ENCODE measurements at places on chromosomes 3 and 15.

- no peak for DNase-seq
Measured at GRCh38 chr3:22582266-22582665, 620.9 kb upstream of the UBE2E2 start.

DNA sequence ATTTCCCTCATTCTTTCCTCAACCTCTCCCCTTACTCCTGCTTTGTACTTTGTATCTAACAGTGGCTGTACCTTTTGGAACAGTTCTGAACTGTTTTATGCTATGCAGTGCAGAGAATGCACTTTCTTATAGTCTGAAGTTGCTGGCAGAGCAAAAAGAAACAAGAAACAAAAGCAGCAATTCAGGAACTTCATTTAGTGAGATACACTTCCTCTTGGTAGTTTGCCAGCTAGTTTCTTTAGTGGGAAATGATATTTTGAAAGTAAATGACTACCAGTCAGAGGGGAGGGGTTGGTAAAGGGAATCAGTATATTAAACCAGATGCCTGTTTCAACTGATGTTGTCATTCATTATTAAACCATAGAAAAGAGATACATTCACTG, 55.0 kb upstream of the CHD2 start:
- DNase-seq, result peak; percentile 57

DNA sequence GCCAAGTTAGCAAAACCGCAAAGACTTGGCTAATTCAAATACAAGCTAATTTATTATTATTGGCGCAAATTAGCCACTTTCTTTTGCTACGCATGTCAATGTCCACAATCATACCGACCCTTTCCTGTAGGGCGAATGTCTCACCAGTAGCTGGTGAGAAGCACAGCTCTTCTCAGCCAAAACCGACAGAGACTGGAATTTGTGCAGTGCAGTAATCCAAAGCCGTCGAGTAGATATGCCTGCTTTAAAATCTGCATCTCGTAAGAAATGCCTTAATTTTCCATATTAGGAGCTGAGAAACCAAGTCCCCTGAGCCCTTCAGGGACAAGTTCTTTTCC, 614 bp upstream of the MINDY2 start:
- no peak for DNase-seq

DNA sequence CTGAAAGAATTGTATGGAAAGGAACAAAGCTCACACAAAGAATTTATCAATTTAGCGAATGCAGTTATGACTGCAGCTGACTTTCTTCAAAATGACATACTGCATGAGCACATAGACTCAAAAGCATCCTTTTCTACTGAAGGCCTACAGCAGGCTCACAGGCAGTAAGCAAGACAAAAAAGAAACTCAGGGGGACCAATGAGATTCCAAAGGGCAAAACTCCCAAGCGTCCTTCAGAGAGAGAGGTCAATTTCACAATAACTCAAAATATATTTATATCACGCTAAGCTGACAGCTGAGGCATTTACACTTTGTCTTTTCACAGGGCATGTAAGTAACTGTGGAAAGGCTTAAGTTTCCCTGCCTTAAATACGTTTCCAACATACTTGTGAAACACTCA, 427.9 kb upstream of the RASGRP1 start:
- no peak for DNase-seq

- no peak for DNase-seq
Measured at GRCh38 chr3:71490692-71491091, 92.8 kb downstream of the FOXP1 start.

- DNase-seq, result peak; percentile 45
Measured at GRCh38 chr3:187798531-187799530, 53.6 kb upstream of the BCL6 start.

DNA sequence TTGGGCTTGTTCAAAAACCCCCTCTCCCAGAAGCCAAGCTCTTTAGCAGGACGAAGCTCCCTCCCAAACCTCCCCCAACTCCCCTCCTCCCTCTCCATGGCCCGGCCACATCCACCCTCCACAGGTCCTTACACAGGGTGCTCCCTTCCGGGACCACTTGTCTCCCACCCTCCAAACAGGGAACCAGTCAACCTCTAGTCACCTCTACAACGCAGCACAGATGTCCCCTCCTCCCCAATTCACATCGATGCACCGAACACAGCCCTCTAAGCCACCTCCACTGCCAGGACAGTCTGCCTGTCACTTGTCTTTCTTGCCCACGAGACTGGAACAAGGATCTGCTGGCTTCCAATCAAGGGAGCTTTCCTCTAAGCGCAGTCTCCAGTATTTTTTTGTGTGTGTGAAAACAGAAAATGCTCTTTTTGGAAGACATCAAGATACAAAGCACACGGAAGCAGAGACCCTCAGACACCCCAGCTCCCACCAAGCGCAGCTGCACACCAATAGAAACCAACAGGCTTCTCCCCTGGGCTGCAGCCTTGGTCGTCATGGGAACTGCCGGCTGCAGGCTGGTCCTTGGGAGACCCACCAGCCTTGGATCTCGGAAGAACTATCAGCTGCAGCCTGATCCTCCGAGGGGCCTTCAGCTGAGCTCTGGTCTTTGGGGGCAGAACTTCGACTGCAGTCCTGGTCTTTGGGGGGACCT, 26.5 kb downstream of the IQSEC1 start:
- no peak for DNase-seq

DNA sequence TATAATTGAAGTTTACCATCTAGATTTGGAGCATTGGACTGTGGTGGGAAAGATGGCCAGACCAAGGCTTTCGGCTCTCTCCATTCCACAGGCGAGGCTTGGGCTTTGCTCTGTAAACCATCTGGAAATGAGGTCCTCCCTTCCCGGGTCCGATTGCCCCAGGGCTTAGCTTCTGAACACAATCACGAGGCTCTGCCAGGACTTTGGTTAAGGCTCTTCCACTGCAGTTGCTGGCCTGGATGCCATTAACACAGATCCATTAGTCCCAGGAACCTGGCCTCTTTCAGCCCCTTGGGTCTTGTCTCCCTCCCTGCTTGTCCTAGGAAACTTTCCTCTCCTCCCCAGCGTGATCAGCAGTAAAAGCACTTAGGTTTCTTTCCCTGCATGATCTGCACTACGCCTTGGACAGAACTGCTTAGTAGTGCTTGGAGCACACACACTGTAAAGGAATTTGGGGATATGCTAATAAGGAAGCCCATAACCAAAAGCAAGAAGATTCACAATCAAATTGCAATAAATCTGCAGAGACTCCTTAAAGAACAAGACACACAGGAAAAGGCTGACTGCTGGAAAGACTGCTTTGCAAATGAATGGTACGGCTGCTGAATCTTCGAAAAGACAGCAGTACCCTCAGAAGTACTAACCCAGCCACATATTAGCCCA, 154.3 kb downstream of the ECT2 start:
- no peak for DNase-seq

GRCh38 chr3:36403661-36404060, 23.4 kb downstream of the STAC start:
- DNase-seq, result no peak

- DNase-seq, result peak; percentile 54
Measured at GRCh38 chr15:64333986-64334929, 21.7 kb downstream of the CSNK1G1 start.

GRCh38 chr15:57327985-57328471, 48.3 kb upstream of the CGNL1 start:
- DNase-seq, result no peak

DNA sequence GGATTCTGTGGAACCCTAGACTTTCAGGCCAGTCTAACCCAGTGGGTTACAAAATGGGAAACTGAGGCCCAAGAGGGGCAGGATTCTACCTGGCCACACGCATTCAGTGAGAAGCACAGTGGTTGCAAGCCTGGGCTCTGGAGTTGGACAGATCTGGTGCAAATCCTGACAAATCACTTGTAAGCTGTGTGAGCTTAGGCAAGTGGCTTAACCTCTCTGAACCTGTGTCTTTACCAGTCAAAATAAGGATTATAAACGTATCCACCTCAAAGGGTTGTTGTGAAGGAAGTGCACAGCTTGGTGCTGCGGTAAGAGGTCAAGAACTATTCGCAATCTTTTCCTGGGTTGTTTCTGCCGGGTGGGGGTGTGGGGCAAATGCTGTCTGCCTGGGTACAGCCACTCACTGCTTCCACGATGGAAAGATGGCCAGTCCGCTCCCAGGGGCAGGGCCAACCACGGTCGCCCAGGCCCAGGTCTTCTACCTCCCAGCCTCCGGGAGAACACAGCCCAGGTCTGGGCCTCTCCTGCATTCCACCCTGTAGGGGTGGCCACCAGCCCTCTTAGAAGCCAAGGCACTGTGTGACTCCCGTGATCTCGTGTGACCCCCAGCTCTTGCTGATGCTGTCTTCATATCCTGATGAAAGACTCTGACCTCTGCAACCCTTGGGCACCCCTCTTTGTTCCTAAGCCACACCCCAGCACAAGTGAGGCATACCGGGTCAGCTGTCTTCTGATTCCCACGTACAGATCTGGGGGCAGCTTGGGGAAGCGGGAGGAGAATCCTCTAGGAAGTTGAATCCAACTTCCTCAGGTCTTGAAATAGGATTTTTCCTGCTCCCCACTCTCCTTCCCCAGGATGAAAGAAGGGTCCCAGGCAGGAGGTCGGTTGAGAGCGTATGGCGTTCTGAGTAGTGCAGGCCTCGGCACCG, 1.5 kb downstream of the CHRNA3 start:
- no peak for DNase-seq

DNA sequence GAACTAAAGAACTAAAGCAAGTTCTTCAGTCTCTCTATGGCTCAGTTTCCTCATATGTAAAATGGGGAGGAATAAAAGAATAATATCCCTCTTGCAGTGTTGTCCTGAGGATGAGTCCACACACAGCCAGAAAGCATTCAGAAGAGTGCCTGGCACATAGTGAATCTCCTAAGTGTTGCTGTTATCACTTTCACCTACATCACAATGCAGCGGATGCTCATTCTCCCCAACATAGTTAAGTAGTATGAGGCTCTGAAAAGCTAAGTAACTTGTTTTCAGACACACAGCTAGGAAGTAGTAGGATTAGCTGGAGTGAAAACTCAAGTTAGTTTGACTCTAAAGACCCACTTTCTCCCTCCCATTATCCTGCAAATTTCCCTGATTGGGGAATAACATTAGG, 9.1 kb upstream of the USP3 start:
- DNase-seq, result no peak

- no peak for DNase-seq
Measured at GRCh38 chr15:33757516-33758232, 210.6 kb upstream of the CHRM5 start.

DNA sequence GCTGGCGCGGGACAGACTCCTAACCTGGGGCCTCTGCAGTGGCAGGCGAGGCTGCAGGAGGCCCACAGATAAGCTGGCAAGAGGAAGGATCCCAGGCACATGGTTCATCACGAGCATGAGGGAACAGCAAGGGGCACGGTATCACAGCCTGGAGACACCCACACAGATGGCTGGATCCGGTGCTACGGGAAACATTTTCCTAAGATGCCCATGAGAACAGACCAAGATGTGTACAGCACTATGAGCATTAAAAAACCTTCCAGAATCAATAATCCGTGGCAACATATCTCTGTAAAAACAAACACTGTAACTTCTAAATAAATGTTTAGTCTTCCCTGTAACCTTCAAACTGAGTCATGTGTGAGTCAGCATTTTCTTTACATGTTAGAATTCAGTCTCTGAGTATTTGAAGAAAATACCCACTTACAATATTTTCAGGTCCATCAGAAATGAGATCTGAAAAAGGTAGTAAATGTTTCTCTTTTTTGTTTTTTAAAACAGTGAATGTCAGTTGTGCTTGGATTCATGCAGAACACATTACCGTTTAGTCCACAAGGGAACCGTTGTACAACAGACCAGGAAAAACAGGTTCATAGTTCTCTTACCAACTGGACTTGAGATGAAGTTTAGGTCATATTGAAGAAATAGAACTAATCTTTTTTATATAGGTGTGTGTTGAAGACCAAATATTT, 75.9 kb downstream of the BOC start:
- no peak for DNase-seq

GRCh38 chr15:101014921-101015841, 96.0 kb downstream of the LRRK1 start:
- peak; percentile 42 for DNase-seq

GRCh38 chr3:111277226-111277625, 205.6 kb downstream of the NECTIN3 start:
- DNase-seq, result no peak

DNA sequence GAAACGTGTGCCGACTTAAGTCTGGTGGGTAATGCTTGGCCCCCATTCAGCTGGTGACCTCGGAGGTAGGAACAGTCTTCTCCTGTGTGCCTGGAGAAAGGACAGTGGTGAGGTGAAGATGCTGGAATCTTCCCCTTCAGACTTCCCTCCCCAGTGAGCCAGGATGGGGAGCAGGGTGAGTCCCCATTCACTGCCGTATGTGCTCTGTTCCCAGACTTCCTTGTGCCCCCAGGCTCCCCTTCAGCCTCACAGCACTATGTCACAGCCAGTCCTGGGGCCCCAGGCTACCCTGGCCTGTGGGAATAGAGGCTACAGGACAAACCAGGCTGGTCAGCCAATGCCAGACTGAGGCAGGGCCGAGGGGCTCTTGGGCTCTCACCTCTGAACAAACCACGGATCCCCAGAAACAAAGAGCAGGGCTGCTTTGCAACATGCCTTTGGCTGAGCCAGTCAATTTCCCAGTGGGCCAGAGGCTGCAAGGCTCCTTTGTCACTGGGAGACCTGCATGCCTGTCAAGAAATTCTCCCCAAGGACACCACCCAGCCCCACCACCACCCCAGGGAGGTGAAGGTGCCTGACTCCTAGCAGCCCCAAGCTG, 31.8 kb upstream of the HHATL start:
- DNase-seq, result no peak

DNA sequence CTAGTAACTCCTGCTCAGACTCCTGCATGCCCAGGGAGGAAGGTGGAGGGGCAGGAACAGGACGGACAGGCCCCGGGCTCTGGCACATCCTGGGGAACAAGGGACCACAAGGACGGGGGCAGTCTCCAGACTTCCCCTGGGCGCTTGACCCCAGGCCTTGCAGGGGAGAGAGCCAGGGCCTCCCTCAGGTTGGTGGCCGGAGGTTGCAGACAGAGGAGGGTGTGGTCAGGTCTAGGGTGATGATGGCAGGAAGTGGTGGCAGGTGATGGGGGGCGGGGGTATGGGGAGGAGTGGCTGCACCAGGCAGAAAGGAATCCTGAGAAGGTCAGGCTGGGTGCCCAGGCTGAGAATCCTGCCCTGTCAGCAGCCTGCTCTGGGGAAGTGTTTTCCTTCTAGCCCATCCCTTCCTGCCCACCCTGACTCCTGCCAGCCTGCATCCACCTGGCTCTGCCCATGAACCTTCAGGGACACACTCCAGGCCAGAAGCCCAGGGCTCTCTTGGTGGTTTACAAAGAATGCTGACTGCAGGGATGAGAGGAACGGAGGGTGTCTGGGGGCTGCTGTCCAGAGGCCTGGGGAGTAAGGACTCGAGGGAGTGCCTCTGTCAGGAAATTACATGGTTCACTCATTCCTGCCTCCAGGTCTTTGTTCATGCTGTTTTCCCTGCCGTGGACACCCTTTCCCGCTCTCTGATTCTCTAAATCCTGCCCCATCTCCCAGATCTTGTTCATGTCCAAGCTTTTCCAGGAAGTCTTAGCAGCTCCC, 15.8 kb downstream of the LOXL1 start:
- DNase-seq, result peak; percentile 19

DNA sequence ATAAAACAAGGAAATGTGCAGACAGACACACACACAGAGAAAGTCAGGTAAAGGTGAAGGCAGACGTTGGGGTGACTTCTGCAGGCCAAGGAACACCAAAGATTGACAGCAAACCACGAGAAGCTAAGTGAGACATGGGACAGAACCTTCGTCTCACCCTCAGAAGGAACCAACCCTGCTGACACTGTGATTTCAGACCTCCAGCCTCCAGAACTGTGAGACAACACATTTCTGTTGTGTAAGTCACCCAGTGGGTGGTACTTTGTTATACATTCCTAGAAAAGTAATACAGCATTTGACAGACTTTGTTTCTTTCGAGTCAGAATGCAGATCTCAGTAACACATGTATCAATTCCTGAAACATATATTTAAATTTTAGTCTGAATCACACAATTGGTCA, 7.1 kb downstream of the WDR72 start:
- no peak for DNase-seq

GRCh38 chr15:60584355-60584998, 105.5 kb upstream of the ICE2 start:
- peak; percentile 68 for DNase-seq
